ENCODE measurements at places on chromosomes 5 and 9.

- no peak for DNase-seq
Measured at GRCh38 chr5:119171686-119172085, 100.8 kb downstream of the DMXL1 start.

DNA sequence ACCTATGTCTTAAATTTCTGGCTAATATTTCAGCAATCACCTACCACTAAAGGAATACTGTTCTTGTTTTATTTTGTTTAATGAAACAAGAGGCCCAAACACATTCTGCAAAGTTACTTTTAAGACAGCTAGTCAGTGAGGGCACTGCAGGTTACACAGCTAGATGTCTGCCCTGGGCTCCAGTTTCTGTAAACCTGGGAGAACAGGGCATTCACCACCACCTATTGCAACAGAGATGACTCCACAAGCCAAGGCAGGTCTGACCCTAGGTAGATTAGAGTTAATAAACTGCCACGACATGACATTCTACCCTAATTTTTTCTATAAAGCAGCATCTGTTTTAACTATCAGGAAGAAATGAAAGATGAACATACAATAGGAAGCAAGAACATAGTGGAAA is 90.8 kb downstream of the SLF1 start:
- no peak for DNase-seq

DNA sequence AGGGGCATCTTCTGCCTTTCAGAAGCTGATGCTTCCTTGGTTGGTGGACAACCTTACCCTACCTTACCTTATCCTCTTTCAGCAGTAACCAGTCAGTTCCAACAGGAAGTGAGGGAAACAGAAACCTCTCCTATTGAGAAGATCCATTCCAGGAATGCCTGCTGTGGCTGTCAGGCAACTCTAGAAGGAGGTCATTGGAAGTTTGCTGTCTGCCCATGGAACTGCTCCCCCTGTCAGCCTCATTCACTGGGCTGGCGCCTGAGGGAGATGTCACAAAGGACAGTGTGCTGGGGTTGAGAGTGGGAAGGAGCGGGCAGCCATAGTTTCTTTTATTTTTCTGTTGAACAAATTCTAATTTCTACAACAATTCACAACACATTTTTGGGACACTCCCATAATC is 54.7 kb downstream of the IRX1 start:
- no peak for DNase-seq

- DNase-seq: no peak
Measured at GRCh38 chr5:17255471-17256021, 38.1 kb downstream of the BASP1 start.

DNA sequence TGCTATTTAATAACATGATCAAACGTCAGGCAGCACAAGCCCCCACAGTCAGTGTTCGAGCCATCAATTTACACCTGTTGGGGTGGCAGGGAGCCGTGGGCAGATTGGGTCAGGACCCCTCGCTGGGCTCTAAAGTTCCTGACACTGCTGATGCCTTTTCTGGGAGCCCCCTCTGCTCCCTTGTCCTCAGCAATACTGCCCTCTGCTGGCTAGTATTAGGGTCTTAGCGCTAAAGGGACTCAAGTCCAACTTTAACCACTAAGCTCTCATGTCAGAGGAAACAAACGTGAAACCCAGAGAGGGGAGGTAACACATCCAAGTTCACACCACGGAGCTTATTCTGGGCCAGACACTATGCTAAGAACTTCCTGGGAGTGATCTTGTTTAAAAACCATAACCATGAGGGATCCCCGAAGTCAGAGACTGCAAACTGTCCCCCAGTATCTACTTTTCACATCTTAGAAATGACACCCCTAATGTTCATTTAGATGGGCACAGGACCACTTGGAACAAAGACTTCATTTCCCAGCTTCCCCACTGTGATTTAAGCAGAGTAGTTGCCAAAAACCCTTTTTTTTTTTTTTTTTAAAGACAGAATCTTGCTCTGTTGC is 20.4 kb downstream of the ANKS6 start:
- peak; percentile 62 for DNase-seq

DNA sequence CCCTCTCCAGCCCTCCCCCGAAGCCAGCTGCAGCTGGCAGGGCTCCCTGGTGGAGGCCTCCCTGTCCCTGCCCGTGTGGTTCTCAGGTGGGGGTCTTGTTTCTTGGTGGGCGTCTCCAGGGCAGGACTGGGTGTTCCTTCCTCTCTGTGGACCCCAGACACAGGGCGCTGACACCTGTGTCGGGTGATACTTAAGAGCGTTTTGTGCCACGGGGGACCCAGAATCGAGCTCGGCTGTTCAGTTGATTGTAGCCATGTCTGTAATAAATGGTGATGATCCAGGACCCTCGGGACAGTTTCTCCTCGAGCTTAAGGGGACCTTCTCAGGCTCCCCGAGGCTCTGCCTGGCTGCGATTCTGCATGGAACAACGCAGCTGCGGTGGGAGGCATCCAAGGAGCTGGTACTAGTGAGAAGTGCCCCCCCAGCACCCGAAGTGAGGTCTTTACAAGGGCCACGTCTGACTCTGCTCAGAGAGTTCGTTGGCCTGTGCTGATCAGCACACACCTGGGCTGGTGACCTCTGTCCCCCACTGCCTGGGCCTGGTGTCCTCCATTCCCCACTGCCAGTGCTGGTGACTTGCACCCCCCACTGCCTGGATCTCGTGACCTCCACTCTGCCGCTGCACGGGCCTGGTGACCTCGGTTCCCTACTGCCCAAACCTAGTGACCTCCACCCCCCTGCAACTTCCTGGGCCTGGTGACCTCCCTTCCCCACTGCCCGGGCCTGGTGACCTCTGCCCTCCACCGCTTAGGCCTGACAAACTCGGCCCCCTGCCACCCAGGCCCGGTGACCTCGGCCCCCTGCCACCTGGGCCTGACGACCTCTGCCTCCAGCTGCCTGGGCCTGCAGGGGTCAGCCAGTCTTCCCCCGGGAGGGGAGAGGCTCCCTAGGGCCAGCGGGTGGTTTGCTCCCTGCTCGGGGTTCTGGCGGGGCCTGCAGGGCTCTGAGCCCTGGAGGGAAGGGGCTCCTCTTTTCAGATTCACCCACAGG is 36.0 kb downstream of the NDUFS6 start:
- DNase-seq: no peak

DNA sequence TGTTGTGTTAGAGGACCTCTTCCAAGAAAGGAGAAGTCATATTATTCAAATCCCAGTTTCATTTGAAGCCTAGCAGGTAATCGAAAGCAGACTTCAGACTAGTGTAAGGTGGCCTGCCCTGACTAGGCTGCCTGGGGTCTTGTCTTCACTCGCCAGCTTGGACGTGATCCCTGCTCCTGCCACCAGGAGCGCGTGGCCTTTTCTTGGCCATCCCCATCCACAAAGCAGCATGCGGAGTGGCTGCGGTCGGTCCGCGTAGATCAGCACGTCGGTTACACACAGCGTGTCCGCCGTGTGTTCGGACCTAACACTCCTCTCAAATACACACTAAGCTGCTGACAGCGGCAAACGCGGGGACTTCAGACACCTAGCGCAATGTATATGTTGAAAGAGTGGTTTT is 37.3 kb downstream of the CFAP77 start:
- no peak for DNase-seq

DNA sequence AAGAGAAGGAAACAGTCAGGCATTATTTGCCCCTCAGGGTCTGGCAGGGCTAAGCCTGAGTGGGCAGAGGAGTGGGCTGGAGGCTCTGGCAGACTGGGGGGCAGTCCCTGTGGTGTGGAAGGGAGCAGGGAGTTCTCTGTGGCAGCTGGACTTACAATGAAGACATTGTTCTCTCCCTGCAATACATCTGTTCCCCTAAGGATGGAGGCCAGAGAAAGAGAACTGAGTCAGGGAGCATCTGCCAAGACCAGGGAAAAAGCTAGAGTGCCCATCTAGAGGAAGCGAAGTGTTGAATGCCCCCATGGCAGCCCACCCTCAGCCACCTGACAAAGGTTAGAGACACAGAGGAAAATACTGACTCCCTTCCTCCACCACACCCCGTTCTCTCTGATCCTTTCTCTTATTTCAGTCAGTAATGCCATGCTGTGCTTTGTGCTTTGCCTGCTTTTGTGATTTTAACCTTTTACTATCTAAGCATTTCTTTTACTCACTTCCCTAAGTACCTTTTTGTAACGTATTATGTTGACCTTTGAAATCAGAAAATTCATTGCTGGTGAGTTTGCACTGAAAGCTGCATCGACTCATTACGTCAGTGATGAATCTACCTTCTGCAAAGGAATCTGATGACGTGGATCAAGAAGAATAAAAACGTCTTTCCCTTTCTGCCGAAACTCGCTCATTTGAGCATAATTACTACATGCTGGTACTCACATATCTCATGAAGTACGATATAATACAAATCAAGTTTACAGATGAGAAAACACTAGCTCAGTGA is 76.0 kb downstream of the ACTL7B start:
- DNase-seq: no peak

- no peak for DNase-seq
Measured at GRCh38 chr9:130398487-130399240, 46.1 kb upstream of the ASS1 start.

DNA sequence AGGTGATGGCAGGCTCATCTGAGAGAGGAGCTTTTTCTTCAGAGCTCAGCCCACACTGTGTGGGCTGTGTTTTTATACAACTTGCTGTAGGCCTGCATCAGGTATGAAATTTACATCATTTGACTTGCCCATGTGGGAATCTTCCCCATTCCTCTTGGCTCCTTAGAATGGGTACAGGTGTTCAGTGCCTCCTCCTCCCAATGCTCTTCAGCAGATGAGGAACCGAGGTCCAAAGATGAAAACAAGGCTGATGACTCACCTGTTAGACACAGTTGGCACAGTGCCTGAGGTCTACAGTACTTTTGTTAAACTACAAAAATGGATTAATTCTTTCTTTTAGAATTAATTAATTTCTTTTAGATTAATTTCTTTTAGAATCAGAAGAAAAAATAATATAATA is 20.8 kb downstream of the PAPPA start:
- no peak for DNase-seq

DNA sequence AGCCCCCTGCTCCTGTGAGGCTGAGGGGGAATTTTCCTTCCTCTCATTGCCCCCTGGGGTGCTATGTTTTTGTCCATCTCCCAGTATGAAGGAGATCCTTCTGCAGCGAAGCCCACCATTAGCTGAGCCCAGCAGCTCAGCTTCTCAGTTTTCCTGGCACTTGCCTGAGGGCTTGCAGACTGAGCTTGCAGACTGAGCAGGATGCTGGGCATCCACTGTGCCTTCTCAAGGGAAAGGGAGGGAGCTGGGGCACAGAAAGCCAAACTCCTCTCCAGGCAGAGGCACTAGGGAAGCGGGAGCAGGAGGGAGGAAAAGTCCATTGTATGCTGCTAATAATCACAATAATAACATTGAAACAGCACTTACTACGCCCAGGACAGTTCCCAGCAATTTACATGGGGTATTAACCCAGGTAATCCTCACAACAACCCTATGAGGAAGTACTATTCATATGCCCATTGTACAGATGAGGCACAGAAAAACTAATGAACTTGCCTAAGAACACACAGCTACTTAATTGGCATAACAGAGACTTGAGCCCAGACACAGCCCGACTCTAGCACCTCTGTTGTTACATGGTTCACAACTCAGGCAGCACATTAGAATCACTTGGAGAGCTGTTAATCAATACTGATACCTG is 86.9 kb upstream of the SSBP2 start:
- DNase-seq: no peak

GRCh38 chr9:124258607-124259157 is 933 bp downstream of the NEK6 start:
- no peak for DNase-seq

DNA sequence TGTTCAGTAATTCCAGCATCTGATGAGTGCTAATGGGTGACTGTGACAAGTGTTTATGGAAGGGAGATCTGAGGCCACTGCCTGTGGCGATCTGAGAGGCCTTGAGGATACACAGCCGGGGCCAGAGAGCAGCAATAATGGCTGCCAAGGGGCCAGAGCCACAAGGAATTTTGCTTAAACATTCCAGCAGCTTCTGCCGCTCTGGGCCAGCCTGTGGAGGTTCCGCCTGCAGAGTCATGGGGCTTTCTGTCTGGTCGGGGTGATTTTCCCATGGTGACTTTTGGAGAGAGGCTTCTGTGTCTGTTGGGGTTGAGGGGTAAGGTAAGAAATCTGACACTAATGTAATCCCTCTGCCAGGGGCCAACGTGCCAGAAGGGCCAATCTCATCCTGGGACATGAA is 353.5 kb downstream of the ADAMTS6 start:
- DNase-seq: no peak

DNA sequence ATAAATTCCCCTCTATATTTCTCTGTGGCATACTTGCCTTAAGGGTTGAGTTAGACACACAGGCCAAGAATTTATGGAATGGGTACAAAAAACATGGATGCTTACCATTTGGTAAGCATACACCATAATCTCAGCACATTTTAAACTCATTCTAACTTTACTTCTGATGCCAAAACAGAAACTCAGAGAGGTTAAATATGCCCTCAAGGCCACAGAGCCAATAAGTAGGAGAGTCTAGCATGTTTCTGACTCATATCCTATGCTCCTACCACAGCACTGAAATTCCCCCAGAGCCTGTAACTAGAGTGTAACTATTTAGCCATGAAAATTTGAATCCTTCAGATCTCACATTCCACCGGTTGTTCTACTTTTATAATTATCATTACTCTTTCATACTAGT is 559.7 kb downstream of the ACTL7B start:
- DNase-seq: no peak

DNA sequence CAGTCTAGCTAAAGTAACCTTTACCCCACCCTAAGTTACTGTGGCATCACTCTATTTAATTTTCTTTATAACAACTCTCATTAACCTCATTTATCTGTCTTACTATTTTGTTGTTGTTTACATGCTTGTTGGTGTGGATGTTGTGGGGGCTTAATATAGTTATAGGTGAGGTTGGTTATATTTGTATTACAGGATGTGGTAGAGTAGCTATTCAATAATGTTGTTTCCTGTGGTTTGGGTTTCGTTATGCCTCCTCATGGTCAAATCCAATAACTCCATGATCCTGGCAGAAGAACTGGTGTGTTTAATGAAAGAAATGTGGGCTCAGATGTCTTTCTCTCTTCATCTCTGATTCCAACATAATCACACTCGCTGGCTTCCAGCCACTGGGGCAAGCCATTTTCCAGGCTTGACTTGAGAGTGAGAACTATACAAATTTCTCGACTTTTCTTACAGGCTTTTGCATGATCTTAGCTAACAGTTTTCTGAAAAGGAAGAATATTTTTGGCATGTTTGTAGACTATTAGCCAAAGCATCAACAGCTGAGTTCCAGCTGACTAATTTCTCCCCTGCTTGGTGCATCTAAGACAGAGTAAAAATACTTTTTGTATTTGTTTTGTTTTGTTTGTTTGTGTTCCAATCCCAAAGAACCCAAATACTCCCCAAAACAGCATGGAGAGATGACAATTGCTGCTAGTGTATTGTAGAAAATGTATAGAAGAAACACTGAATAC is 303.7 kb upstream of the PAPPA start:
- no peak for DNase-seq
